Mesendoderm (in vitro differentiated cells): ENCODE measurements at places on chromosomes 13 and 19.

GRCh38 chr13:106529415-106530170, 5.9 kb downstream of the EFNB2 start:
- no peak for DNase-seq

DNA sequence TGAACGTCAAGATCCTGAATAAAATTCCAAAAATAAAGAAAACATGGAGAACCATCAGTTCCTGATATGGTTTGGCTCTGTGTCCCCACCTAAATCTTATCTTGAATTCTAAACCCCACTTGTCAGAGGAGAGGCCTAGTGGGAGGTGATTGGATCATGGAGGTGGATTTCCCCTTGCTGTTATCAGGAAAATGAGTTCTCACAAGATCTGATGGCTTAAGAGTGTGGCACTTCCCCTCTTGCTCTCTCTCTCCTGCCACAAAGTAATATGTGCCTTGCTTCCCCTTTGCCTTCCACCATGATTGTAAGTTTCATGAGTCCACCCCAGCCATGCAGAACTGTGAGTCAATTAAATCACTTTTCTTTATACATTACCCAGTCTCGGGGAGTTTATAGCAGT, 827.4 kb downstream of the GPC5 start:
- DNase-seq: peak; percentile 60

DNA sequence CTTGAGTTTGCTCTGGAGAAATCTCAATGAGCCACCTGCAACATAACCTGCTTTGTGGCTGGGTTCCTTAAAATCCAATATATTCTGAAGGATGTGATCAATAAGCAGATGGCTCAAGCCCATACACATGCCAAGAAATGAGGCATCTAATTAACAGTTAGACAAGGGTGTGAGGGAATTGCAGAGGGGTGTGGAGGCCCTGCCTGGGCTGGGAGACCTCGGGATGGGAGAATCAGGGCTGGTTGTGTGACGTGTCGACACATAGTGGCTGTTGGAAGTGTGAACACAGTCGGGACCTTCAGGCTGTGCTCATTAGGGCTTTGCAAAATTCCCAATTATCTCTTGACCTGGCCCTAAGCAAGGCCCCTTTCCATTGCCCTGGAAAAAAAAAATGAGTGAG, 362.0 kb upstream of the TMTC4 start:
- no peak for DNase-seq

- no peak for DNase-seq
These were observed 2.3 kb downstream of the ZNF726 start for GRCh38 chr19:23916991-23917390.

GRCh38 chr19:11324748-11325389, 14.6 kb downstream of the RAB3D start:
- no peak for DNase-seq

GRCh38 chr19:58229255-58229639, 533 bp downstream of the ZNF544 start:
- peak; percentile 76 for DNase-seq

GRCh38 chr19:7417671-7418324, 69.1 kb downstream of the ARHGEF18 start:
- peak; percentile 9 for DNase-seq

GRCh38 chr19:48490981-48491792, 20.4 kb downstream of the LMTK3 start:
- DNase-seq: peak; percentile 81

- no peak for DNase-seq
These were observed 41.6 kb upstream of the ZNF14 start for GRCh38 chr19:19774354-19775033.

DNA sequence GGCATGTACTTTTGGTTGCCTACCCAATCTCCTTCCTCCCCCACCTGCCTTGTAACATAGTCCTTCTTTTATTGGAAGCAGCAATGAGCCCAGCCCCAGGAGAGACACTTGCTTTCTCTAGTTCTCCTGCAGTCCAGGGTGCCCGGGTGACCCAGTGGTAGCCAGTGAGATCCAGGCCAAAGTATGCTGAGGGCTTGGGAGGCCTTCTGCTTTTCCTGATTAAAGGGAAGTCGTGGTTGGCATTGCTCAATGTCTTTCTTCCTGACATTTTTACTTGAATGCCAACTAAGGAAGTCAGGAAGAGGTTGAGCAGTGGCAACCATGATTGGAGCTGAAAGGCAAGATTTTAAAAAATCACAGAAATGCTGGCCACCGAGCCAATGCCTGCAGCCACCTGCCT, 25.7 kb downstream of the CNMD start:
- DNase-seq: no peak

- DNase-seq: peak; percentile 25
These were observed 2.3 kb upstream of the HAS1 start for GRCh38 chr19:51726049-51726448.

DNA sequence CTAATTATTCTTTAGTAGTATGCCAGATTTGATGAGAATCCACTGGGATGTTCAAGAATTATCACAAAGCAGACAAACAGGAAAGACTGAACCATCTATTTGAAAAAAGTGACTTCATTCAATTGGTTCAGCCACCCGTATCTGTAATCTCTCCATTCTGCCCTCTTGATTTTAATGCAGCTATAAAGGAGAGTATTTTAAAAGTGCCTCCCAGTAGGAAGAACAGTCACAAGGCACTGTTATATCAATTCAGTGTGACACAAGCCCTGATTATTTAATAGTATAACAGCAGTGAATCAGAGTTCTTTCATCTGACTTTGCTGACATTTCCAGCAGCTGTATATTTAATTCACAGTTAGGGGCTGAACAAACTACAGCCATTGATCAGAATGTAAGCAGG, 77.3 kb upstream of the SLAIN1 start:
- no peak for DNase-seq

DNA sequence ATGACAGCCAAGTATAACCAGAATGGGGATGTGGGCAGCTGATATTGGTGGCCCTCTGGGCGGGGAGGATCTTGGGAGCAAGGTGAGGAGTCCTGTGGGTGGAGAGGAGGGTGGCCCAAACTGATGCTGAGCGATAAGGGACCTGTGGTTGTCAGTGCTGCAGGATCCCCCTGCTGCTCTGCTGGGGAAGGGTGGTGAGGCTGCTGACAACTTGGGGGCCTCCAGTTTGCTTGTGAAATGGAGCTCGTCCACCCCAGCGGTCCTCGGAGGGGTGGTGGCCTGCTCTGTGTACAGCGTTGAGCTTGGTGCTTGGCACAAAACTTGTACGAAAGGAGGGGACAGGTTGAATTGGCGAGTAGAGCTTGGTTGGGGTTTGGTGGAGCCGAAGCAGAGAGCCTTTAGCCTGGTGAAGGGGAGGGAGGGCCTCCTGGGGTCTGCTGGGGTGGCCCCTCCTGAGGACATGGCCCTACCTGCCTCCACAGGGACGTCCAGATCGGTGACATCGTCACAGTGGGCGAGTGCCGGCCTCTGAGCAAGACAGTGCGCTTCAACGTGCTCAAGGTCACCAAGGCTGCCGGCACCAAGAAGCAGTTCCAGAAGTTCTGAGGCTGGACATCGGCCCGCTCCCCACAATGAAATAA, 2.9 kb downstream of the RPS11 start:
- DNase-seq: no peak

- DNase-seq: peak; percentile 82
These were observed 653 bp downstream of the TMTC4 start for GRCh38 chr13:100673713-100674571.

DNA sequence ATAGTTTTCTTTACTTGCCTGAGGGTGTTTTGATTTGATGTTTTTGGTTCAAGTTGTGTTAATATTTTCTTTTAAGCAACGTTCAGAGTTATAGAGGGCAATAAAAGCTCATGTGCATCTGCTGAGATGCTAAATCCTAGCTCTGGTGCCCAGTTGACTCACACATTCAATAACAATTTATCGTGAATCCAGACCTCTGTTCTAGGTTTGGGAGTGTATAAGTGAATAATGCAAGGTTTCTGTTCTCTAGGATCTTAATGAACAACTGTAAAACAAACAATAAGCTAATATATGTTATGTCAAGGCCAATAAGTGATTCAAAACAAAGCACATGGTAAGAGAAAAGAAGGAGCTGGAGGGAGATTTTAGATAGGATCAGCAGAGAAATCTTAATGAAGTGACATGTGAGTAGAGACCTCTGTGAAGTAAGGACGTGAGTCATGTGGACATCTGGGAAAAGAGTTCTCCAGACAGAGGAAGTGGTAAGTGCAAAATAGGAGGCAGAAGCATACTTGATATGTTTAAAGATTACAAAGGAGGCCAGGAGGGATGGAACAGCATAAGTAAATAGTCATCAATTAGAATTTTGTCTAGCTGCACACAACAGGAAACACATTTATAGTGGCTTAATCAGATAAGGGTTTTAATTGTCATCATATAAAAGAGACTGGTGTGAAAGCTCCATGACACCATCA, 278.5 kb upstream of the HTR2A start:
- DNase-seq: no peak

DNA sequence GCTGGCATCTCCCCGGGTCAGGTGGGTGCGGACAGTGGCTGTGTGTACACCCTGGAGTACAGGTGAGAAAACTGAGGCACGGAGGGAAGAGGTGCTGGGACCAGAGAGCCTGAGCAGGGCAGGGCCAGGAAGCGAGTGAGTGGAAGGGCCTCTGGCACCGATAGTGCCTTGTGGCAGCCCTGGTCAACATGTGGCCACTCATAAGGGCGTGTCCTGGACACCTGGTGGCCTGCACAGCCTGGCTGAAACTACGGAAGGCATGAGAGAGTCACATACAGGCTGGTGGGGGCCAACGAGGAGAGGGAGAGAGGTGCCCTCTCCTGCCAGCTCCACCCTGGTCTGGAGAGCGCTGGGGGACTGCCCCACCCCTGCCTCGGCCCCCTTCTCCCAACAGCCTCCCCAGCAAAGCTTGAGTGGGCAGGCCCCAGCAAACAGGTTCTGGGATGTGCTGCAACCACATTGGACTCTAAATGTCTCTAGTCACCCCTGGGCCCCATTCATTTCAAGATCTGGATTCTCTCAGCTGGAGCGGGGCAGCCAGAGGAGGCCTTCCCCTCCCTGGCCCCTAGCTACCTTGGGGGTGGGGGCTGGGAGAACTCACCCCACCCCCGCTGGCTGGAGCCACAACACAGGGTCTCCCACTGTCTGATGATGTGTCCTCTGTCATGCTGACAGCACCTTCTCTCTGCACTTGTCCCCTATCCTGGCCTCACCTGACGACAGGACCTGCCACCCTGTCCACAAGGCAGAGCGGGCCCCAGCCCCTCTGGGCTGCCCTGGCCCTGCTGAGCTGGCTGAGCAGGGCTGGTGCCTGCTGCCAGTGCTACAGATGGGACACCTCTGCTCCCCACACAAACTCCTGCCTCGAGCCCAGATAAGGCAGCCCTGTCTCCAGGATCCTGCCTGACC, 5.8 kb downstream of the CBARP start:
- DNase-seq: no peak

- DNase-seq: no peak
These were observed 5.6 kb upstream of the CD33 start for GRCh38 chr19:51219307-51219706.

DNA sequence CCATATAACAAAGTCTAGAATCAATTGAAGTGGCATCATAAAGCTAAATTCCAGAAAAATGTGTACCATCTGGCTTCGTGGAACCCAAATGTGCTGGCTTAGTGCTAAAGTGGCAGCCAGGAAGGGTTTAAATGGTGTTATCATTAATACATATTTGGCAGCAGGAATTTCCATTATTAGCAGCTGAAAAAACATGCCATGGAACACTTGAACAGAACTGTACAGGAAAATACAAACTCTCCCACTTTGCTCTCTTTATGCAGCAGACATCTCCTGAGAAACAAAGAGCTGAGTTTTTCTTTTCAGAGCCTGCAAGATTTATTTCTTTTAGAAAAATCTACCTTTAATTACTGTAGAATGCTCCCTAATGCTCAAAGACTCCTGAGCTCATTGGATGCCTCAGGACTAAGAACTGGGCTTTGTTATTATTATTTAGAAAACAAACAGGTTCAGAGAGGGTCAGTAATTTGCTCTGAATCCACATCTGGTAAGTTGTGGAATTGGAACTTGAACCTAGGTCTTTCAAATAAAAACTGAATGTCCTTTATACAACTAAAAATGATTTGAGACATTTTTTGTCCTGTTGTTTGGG, 179.0 kb downstream of the LACC1 start:
- no peak for DNase-seq

DNA sequence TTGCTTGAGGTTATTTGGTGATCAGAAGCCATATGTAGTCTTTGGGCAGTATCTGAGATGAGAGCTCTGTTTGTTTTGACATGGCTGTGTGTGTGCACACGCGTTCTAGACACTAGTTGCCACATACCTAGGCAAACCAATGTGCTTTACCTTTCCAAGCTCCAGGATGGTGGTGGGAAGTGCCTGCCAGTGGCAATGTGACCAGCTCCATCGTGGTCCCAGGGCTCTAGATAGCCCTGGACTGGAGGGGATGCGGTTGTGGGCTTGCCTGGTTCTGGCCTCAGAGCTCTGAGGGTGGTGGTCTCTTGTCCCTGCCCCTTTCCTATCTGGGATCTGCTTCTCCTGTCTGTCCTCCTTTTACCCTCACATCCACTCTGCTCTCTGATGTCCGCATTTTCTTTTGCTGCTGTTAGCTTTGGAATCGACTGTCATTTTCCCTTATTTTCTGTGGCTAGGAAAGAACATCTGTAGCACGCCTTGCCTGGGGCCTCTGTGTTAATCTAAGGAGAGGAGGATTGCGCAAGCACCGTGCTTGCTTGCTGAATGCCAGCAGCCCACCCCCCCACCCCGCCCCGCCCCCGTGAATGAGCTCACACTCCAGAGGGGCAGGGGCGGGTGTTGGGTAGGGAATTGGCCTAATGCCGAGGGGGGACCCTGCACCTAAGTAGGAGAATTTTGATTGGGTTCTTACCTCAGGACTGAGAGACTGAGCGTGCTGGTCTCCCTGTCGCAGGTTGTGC, 89.5 kb downstream of the ARHGEF7 start:
- DNase-seq: peak; percentile 86

DNA sequence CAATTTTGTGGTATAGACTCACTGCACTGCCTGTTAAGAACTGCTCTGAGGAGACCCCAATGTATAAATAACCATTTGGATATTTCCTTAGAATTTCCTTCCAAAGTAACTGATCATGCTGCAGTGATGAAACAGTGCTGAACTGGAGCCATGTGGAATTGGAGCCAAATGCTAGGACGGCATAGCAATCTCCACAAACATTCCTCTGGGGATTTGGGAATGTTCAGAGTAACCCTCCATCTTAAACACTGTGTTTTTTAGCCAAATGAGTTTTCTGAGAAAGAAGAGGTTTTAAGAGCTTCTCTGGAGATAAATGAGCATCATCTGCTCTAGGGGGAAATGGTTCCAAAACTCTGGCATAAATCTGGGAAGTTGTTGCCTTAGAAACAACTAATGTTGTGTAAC, 98.2 kb downstream of the OLFM4 start:
- DNase-seq: no peak

GRCh38 chr19:54616821-54617560, 13.3 kb upstream of the LILRB1 start:
- no peak for DNase-seq
